ENCODE measurements at places on chromosomes 16 and 17.
A peak's percentile ranks its signal among the peaks of the same experiment; 100 is the strongest.

- DNase-seq: peak; percentile 74
Observed at GRCh38 chr16:87278191-87279093, 38.8 kb downstream of the C16orf95 start.

- DNase-seq: no peak
Observed at GRCh38 chr17:527247-527646, 174.6 kb upstream of the RPH3AL start.

GRCh38 chr17:29107084-29107483, 64.1 kb downstream of the PIPOX start:
- DNase-seq: no peak

GRCh38 chr16:87465306-87465705, 27.5 kb downstream of the ZCCHC14 start:
- DNase-seq: peak; percentile 94

DNA sequence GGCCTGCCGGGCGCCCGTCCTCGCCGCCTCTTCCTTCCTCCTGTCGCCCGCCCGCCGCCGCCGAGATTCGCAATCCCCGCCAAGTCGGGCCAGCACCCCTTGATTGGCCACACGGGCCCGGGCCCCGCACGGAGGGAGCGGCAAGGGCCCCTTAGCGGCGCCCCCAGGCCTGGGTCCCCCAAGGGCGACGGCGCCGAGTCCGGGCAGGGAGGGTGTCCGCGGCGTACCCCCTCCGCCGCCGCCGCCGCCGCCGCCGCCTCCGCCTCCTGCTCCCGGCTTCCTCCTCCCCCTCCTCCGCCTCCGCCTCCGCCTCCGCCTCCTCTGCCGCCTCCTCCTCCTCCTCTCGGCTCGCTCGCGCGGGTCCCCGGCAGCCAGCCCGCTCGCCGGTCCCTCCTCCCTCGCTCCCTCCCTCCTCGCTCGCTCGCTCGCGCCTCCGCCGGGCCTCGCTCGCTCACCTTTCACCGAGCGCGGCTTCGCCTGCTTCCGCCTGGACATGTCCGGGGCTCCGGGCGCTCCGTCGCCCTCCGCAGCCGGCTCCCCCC, 561 bp downstream of the ZNF423 start:
- DNase-seq: peak; percentile 63

DNA sequence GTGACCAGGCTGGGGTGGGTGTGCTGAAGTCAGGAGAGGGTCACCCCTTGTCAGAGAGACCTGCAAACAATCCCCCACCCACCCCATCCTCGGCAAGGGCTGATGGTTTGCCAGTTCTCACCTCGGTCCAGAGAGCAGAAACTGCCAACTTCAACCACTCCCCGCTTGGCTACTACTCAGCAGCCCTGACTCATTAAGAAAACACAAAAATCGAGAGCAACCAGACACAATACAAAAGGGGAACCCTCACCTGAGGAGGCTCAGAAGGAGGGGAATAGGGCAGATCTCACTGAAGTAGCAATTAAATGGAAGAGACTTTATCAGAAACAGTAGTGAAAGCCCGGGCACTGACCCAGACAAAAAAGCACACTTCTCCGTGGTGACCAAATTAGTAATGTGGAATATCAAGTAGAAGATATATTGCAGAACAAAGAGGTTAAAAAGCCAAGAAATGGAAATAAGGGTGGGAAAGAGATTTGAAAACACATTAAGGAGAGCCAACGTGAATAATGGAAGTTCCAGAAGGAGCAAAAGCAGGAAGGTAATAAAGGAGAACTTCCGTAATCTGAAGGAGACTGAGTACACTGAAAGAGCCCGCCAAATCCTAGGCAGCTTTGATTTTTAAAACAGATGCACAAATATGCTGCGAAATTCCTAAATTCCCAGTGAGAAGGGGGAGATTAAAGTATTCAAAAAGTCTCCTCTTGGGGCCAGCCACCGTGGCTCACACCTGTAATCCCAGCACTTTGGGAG, 23.6 kb downstream of the CENPV start:
- DNase-seq: peak; percentile 64

GRCh38 chr16:60100371-60100770, 1366.3 kb upstream of the GOT2 start:
- DNase-seq: no peak

- DNase-seq: no peak
Observed at GRCh38 chr16:81581107-81581506, 136.5 kb downstream of the CMIP start.

- no peak for DNase-seq
Observed at GRCh38 chr16:81797443-81797842, 18.4 kb downstream of the PLCG2 start.

DNA sequence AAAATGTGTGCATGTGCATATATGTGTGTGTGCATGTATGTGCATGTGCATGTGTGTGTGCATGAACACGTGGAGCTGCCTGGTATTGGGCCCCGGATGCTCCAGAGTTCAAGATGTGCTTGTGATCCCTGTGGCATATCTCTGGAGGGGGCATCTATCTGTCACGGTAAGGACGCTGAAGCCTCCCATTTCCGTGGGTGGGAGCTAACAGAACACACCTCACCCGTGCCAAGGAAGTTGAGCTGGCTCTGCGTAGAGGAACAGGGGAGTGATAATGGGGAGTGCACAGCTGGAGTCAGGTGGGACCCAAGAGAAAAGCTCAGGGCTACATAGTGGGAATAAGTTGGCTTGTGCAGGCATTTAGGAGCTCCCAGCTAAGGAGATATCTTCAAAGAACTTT, 12.7 kb downstream of the ELMO3 start:
- DNase-seq: no peak

DNA sequence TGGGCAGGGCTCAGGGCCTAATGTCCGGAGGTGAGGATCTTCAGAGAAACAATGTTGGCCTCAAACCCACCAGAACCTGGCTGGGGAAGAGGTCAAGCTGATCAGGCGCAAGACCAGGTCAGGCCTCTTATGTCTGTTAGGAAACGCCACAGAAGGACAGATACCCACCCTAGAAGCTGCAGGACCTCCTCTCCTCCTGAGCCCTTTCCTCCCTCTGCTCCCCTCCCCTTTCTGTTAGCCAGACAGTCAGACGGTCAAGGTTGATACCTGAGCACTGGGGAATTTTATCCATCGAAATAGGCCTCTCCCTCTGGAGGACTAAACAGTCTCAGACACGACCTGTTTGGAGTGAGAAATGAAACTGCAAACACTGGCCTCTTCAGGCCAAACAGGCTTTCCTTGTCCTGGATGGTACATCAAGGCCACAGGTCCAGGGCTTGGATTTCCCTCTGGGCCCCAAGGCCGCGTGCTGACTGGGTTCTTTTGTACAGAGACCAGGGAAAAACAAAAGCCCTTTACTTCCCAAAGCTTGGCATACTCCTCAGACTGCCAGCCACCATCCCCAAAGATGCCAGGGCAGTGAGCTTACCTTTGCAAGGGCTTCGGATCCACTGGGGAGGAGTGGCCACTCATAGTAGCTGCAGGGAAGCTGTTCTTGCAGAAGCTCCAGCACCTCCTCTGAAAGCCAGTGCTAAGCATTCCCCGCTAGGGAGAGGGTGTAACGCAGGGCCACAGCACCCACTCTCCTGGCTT, 135.8 kb downstream of the CCDC182 start:
- DNase-seq: no peak

GRCh38 chr17:73785958-73786743, 141.9 kb upstream of the SDK2 start:
- DNase-seq: peak; percentile 50

DNA sequence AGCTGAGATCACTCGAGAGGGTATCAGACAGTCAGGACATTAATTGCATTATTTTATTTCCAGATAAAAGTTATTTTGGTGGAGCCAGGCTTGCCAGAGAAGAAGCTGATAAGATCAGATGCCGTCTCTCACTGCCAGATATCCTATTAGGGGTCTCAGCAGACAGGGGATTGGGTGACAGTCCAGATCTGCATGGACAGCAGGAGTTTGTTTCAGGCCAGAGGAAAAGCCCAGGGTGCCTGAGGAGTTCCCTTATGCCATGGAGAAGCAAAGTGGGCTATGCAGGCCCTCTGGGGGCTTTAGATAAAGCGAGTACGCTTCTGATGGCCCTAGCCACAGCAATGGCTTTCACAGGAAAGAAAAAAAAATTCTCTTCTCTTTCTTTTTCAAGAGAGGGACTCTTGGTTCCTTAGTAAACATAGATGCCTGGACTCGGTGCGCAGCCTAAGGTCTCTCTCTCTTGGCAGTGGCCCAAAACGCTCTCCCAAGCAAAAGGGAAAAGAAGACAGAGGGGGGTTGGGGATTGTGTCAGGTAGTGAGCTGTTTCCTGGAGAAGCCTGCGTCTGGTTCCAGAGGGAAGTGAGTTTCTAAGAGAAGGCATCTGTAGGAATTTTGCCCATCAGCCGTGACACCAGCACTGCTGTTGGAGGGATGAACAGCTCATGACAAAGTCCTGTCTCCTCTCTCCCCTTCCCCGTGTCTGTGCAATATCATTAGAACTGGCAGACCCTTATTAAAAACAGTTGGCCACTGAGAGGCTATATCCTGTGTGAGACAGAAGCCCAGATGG, 166.3 kb upstream of the FOXF1 start:
- no peak for DNase-seq

GRCh38 chr17:6323626-6324356, 111.1 kb downstream of the AIPL1 start:
- no peak for DNase-seq

- no peak for DNase-seq
Observed at GRCh38 chr17:67283731-67284516, 38.9 kb upstream of the HELZ start.

DNA sequence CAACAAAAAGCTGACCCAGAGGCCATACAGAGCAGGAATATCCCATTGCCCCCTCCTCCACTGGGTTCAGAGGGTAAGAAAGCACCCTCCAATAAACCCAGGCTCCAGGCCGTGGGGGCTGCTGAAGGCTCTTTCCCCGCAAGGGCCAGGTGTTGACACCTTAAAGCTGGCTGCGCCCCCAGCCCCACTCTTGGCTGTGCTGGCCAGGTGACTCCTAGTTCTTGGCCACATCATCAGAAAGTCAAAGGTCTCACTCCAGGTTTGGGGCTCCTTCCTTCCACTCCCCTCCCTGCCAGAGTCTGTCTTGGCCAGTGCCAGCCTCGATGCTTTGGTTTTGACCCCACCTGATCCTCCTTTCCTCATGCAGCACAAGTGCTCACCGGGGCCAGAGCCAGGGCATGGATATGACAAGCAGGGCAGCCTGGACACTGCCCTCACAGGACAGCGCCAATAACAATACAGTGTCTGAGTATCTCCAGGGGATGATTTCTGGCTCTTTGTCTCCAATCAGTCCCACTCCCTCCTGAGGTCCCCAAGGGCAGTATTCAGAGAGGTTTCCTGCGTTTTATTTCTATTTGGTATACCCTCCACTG, 8.2 kb downstream of the SLC46A1 start:
- no peak for DNase-seq

GRCh38 chr17:321386-321941, 31.1 kb downstream of the RPH3AL start:
- DNase-seq: no peak

DNA sequence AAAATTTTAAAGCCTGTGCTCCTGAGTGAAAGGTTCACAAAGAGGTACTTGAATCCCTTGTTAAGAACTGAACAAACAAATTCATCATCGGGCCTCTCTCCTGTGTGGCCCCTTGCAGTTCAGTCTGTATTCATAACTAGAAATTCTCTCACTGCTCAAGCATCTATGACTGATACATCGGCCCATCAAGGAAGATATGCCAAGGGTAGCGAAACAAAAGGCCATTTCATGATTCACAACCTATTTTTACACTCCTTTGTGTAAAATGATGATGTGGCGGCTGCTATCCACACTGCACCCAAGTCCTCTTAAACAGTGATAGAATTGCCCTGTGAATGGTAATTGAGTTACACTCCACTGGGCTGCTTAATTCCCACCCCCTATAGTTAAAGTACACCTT, 204.6 kb downstream of the STX8 start:
- peak; percentile 83 for DNase-seq

DNA sequence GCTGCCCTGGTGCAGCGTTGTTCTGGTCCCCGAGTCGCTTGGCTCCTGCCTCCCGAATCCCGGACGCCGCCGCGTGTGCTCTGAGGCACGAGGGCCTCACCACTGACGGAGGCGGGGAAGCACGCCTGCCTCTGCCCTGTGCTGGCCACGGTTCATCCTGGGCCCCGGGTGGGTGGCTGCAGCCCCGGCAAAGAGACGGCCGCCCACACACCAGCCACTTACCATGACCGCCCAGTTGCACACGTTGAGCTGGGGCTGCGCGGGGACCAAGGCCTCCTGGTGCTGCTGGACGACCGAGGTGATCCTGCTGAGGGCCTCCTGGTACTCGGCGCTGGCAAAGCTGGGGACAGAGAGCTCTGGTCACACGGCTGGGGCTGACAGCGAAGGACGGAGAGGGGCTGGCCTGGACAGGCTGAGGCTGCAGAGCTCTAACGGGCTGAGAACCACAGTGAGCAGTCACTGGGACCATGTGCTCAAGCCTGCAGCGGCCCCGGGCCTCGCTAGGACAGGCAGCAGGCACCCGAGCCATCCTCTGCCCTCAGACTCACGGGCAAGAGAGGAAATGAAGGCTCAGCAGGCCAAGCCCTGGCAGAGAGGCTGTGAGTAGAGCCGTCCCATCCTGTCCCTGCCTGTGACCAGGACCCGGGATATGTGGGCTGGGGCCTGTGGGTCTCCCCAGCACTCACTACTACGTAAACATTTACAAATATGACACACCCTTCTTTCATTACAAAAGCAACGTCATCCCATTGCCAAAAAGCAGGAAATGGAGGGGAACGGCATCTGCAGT, 6.3 kb upstream of the APRT start:
- DNase-seq: no peak

GRCh38 chr16:1308036-1308976, 1.1 kb upstream of the UBE2I start:
- DNase-seq: peak; percentile 60

GRCh38 chr16:728131-728889, 1.4 kb downstream of the HAGHL start:
- DNase-seq: peak; percentile 79

- DNase-seq: peak; percentile 76
Observed at GRCh38 chr16:50313596-50314478, 47.5 kb downstream of the ADCY7 start.

DNA sequence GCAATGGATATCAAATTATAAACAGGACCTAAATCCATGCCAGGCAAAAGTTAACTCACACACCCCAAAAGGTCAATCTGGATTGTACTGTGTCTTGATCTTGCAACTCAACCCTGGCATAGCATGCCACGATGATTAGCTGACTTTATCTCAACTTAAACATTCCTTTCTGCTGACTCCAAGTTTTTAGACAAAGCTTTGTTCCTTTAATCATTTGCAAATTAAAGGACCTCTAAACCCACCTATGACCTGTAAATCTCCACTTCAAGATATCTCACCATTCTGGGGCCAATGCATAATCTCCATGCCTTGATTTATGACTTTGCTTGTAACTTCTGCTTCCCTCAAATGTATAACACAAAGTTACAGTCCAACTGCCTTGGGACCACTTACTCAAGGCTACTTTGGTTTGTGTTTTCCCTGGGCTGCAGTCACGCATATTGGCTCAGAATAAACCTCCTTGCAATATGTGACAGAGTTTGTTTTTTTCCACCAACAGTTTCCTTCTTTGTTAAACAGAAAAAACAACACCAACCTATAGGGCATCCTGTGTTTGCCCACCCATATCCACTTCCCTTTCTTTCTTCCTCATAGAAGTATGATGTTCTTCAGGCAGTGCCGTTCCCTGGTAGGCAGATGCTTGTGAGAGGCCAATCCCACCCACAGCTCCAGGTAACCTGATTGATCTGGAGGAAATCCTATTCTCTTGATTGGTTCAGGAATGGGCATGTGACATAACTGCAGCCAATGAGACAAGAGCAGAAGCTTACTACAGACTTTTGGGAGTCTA, 390.6 kb upstream of the ERCC4 start:
- DNase-seq: no peak

GRCh38 chr16:84830765-84831384, 11.1 kb downstream of the CRISPLD2 start:
- peak; percentile 47 for DNase-seq

- DNase-seq: no peak
Observed at GRCh38 chr17:51640108-51640622, 379.8 kb downstream of the UTP18 start.

All from fibroblast of mammary gland (primary cell).